ENCODE measurements at places on chromosomes 13 and 19. TPM values are rescaled to one million over a fixed set of nuclear protein-coding genes. Genes with fewer than 3 reads are reported as not detected.

F10 gene
- total RNA-seq = 1.0 TPM

TUBGCP3 gene
- total RNA-seq = 51.9 TPM

GRWD1 gene
- 52.1 TPM for total RNA-seq

GRCh38 chr13:36447501-36447900 lies 15.2 kb downstream of the CCNA1 start:
- no peak for DNase-seq

DNA sequence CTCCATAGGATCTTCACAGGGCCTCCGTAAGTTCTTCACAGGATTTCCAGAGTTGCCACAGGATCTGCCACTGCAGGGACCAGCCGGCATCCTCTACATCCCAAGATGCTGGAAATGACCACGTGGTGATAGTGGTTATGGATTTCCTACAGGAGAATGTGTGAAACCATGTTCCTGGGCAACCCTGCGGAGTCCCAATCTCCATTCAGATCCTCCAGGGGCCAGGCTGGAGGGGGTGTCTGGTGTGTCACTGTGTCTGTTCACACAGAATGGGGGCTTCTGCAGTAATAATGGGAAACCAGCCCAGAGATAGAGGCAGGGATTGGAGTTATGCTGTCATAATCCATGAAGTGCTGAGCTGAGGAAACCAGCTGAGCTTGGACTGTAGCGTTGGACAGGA lies 8.6 kb downstream of the LILRA6 start:
- no peak for DNase-seq

GRCh38 chr19:21483589-21484170 lies 21.7 kb upstream of the ZNF429 start:
- peak; percentile 20 for DNase-seq

DNA sequence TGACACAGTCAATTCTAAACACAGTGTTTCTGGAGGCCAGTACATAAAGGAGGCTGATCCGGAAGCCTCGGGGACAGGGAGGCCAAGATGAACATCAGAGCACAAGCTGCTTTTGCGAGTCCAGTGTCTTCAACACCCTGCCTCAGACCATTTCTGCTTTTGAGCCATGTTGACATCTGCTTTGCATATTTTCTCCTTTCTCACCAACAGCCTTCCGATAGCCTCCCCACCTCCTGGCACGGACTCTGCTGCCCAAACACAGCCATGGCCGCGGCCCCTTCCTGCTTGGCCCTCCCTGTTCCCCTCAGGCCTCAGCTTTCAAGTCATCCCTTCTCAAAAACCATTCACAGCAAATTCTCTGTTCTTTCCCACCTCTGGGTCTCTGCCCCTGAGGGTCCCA lies 3.6 kb downstream of the LRRC25 start:
- DNase-seq = no peak

DNA sequence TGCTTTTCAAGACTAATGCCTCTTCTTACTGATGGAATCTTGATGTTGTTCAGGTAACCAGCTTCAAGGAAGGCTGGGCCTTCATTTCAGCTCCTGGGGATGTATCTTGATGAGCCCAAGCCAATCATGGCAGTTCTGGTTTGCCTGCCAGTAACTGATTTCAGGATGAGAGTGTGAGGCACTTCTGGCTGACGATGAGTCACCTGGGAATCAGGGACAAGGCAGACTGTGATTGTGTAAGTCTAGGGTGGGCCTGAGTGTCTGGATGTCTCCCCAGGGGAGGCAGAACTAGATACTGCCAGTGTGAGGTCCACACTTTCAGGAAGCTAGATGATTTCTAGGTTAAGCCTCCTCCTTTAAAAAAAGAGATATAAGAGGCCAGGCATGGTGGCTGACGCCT lies 77.3 kb upstream of the KL start:
- no peak for DNase-seq

GRCh38 chr13:47433461-47434005 lies 536.7 kb upstream of the HTR2A start:
- DNase-seq = no peak

Data from neural crest cell (in vitro differentiated cells).